CD4-positive, alpha-beta T cell (primary cell): ENCODE measurements at places on chromosomes 13 and 19.

- DNase-seq: no peak
These were observed 12.8 kb downstream of the ANKRD27 start for GRCh38 chr19:32662186-32662585.

GRCh38 chr13:112617754-112618375, 29.9 kb upstream of the TUBGCP3 start:
- no peak for DNase-seq

- DNase-seq: no peak
These were observed 14.2 kb downstream of the PTGER1 start for GRCh38 chr19:14460935-14461334.

- DNase-seq: no peak
These were observed 9.2 kb downstream of the LGALS4 start for GRCh38 chr19:38803543-38803942.

DNA sequence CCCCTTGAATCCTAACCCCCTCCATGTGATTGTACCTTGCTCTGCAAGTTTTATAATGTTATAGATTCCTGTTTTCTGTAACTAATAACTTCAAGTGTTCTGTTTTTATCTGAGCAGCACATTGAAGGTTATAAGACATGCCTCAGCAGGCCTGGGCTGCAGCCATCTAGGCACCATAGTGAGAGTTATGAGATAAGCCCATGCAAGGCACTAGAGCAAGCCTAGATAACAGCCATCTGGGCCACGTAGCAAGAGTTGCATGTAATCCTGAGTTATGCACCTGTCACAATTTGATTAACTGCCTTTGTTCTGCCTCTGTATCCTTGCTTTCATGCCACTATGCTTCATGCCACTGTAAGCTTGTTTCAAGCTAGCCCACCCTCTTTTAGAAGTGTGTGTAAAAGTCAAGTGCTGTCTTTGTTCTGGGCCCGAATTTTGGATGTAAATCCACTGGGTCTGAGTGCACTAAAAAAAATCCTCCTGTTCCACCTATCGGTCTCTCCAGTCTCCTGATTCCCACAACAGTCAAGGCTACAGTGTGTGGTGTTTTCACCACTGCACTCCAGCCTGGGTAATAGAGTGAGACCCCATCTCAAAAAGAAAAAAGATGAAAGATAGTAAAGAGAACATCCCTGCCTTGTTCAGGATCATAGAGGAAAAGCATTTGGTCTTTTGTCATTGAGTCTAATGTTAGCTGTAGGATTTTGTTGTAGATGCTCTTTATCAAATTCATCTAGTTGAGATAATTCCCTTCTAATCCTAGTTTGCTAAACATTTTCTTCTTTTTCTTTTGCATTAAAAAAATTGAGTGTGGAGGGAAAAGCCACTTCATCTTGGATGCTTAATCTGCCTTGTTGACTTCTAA, 16.0 kb upstream of the KBTBD6 start:
- no peak for DNase-seq

GRCh38 chr13:20156702-20157101, 4.2 kb downstream of the GJA3 start:
- no peak for DNase-seq

- no peak for DNase-seq
These were observed 25.2 kb upstream of the IGSF23 start for GRCh38 chr19:44587963-44588770.

- DNase-seq: no peak
These were observed 23.5 kb downstream of the AKT2 start for GRCh38 chr19:40261631-40262030.

GRCh38 chr13:52665325-52665724, 12.7 kb downstream of the SUGT1 start:
- DNase-seq: peak; percentile 48
